ENCODE measurements at places on chromosomes 6 and 20. TPM values are rescaled to one million over a fixed set of nuclear protein-coding genes. Genes with fewer than 3 reads are reported as not detected.

Gene GPR63
- 1.3 TPM for total RNA-seq

Gene DNAH8
- 1.1 TPM for total RNA-seq

Gene SIRPA
- total RNA-seq: not detected

Gene TTBK1
- 0.37 TPM for total RNA-seq

All from activated naive CD4-positive, alpha-beta T cell treated with anti-CD3 and anti-CD28 coated beads, Interleukin-2, amount 50 U/mL, for 72 hours (primary cell).